ENCODE measurements at places on chromosomes 6 and 20.

- ATAC-seq = peak; percentile 53
These were observed 46.8 kb downstream of the MAP7 start for GRCh38 chr6:136503303-136504029.

DNA sequence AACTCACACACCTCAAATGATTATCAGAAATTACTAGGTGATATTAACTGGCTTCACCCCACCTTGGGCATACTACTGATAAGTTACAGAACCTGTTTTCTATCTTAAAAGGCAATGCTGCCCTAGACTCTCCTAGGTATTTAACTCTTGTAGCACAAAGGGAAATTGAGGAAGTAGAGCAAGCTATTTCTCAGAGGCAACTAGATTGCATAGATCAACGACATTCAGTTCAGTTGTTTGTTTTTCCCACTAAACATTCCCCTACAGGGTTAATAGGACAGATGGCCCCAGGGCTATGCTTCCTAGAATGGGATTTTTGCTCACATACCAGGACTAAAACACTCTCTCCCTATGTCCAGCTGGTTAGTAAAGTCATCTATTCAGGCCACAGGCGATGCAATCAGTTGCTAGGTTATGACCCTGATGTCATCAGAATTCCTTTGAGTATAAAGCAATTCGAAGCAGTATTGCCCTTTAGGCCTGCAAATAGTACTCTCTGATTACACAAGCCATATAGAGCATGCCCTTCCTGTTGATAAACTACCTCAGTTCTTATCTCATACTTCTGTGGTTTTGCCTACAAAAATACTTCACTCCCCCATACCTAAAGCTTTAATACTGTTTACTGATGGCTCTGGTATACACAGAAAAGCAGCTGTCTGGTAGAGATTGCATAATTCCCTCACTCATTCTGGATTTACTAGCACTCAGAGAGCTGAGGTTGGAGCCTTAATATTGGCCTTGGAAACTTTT is 67.4 kb upstream of the ASCC3 start:
- ATAC-seq = no peak

GRCh38 chr6:130794010-130794697 is 33.1 kb upstream of the SMLR1 start:
- ATAC-seq = no peak

- ATAC-seq = no peak
These were observed 87.6 kb downstream of the AGPAT4 start for GRCh38 chr6:161186173-161186769.

- ATAC-seq = no peak
These were observed 15.6 kb upstream of the BPHL start for GRCh38 chr6:3102875-3103274.

GRCh38 chr6:91340896-91341395 is 754.1 kb upstream of the MAP3K7 start:
- ATAC-seq = no peak

DNA sequence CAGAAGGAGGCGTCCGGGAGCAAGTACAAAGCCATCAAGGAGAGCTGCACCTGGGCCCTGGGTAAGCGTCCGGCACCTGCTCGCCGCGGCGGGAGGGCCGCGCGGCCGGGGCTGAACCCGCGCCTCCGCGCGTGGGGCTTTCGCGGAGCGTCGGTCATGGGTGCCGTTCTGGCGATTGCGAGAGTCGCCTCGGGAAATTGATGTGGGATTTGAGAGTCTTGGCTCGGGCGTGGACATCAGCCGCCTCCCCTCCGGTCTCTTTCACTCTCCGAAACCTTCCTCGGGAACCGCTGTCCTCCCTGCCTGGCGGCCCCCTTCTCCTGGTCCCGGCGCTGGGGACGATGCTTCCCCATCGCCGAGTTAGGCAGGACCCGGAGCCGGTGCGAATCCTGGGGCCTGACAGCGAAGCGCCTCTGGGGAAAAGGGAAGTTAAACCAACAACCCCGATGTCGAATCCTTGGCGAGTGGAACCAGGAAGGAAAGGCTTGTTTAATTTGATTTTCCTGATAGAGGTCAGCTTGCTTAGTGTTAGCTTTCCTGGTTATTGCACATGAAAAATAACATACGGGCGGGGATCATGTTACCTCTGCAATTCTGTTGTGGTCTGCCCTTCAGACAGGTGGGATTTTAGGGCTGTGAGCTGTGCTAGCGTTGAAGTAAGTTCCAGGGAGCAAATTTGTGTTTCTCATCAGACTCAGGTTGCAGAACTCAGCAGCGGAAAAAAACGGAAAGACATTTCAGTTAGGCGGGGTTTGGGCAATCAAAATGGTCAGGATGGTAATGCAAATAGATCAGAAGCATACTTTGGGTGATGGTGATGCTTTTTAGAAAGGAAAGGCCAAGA is 594 bp downstream of the ARFGEF3 start:
- peak; percentile 57 for ATAC-seq

DNA sequence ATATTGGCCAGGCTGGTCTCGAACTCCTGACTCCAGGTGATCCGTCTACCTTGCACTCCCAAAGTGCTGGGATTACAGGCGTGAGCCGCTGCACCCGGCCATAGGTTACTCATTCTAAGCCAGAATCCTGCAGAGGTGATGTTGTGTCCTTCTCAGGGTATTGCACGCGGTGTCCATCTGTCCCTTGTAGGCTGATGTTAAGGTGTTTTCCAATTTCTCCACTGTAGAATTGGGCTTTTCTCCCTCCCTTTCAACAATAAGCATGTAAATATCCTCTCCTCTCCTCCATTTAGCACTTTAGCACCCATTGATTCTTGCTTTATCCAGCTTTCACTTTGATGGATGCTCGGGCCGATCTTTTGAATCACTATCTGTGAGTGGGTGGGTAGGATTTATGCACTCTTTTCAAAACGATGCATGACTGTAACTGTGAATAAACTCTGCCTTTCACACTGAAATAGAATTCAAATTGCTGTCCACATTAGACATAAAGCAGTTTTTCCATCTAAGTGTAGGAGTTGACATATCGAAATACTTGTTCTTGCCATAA is 52.6 kb downstream of the ZBTB2 start:
- ATAC-seq = peak; percentile 82

DNA sequence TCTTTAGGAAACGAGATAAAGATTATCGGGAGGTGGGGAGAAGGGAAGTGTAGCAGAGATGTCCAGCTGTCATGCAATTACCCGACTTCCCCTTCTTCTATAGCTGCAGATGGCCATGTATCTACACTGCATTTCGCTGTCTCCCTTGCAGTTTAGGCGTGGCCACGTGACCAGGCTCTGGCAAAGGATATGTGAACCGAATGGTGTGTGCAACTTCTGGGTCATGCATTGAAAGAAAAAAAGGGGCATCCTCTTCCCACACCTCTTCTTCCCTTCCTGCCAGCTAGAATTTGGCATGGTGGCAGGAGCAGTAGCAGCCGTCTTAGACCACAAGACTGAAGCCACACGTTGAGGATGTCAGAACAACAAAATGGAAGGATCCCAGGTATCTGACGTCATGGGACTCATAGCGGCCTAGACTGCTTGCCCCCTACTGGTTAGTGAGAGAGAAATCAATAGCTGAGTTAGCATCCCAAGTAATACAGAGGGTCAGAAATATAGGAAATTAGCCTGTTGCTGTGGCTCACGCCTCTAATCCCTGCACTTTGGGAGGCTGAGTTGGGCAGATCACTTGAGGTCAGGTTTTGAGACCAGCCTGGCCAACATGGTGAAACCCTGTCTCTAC is 32.8 kb downstream of the TCF15 start:
- peak; percentile 63 for ATAC-seq

DNA sequence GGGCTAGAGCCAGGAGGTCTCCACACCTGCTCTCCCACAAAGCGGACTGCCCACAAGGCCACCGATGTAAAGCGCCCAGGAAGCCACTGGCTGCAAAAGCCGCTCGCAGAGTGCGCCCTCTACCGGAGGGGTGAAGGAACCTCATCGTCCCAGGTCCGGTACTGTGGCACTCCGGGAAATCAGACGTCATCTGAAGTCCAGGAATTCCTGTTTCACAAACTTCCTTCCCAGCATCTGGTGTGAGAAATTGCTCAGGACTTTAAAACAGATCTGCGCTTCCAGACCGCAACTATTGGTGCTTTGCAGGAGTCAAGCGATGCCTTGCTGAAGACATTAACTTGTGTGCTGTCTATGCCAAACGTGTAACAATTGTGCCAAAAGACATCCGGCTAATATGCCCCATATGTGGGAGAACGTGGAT is 115.1 kb upstream of the ARID1B start:
- no peak for ATAC-seq

- ATAC-seq = no peak
These were observed 38.9 kb upstream of the FILIP1 start for GRCh38 chr6:75532521-75532920.

DNA sequence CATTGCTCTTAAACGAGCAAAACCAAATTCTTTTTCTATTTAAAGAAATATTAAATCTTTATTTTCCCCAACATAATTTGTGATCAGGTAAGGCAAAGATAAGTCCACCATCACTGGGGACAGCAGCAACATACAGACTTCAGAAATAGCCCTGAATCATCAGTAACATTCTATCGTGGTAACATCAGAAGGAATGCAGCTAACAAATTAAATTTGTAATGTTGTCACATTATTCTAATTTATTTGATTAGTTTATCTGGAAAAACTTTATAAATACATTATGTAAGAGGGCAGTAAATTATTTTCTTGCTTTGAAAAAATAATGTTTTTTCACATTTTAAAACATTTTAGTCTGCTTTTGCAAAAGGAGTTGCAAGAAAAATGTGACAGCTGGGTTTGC is 53.6 kb upstream of the BCLAF1 start:
- ATAC-seq = no peak

DNA sequence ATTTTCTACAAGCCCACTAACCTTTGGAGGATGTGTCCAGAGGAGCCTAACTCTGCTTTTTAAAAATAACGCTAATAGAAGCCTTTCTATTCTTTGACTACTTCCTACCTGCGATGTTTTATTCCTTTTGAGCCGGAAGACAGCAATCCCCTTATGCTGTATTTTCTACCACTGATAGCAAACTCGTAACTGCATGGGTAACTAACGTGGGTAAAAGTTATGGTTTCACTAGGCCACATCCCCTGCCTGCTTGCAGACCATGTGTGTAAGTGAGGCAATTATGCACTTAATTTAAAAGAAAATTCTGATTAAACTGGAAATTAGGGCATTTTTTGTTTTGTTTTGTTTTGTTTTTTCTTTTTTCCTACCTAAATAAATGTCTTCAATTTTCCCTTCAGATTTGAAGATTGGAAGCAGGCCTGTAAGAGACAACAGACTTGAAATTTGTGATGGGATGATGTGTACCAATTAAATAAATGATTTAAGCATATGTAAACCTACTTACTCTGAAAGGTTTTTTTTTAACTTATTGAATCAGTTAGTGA is 931 bp downstream of the UFL1 start:
- ATAC-seq = no peak

- no peak for ATAC-seq
These were observed 699.1 kb upstream of the ADGRB3 start for GRCh38 chr6:67935976-67936477.

DNA sequence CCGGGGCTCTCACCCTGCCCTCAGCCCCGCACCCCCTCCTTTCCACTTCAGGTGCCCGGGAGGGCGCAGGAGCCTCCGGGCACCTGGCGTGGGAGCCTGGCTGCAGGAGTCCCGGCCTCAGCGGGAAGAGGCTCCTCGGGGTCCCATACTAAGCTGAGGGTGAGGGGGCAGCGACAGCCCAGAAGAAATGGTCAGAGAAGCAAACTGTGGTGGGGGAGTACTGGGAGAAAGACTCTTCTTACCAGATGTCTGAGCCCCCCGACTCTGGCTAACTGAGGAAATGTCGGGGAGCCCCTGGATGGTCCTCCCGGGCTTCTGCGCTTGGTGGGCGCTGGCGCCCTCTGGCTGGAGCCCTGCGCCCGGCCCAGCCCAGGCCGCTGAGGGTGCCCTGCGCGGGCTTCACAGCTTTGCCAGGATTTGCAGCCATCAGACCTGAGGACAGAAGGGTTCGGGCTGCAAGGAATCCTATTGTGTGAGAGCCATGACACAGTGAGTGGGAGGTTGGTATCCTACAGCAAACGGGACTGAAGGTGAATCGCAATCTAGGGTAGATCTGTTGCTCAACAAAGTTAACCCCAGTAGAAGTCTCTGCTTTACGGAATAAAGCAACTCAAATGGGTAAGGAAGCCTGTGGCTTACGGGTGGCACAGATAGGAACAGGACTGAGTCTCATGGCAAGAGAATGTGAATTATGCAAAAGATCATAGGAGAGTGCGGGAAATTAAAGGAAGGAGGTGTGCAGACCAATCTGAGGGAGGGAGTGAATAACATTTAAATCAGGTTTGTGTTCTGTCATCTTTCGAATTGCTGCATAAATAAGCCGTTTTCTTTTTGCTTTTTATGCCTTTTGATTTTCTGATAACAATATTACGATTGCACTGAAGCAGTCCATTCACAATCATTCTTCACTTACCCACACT is 639 bp upstream of the RCAN2 start:
- ATAC-seq = peak; percentile 75

GRCh38 chr20:23296841-23297701 is 53.5 kb upstream of the NXT1 start:
- no peak for ATAC-seq

DNA sequence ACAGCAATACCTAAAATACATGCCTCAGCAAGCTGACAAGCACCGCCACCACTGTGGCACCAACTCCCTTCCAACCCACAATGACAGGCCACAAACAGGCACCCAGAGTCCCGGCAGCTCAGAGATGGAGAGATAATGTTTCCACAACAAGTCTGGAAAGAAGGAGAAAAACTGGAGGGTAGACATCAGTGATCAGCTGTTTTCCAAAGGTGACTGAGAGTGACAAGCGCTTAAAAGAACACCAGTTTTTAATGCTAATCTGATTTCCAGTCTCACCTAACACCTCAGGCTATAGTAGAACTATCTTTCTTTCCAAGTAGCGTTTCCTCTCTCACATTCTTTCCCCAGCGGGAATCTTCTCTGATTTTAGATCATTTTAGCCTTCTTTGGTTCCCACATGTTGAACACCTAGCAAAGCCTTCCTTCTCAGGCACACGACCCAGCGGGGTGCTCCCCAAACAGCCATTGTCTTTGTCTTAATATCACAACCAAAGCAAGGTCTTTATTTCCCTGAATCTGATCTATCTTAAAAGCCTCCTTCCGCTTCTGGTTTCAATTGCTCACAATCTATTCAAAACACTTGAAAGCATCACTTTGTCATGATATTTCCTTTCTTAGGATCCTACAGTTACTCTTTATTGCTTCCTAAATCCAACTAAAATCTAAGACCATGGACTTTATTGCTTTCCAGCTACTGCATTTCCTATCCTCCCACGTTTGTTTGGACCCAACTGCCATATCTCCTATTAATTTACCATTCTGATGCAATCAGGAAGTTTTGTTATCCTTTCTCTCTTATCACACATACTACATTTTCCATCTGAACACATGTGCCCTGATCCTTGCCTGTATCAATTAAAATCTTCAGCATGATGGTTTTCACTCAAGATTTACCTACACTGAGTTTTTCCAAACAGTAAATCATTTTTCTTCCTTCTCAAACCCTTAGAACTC is 282.7 kb downstream of the ADGB start:
- no peak for ATAC-seq

Data from motor neuron (in vitro differentiated cells).